ENCODE measurements at places on chromosomes 16 and 17.
A peak's percentile ranks its signal among the peaks of the same experiment; 100 is the strongest.

GRCh38 chr16:50814052-50814451, 72.2 kb downstream of the CYLD start:
- DNase-seq, result no peak

DNA sequence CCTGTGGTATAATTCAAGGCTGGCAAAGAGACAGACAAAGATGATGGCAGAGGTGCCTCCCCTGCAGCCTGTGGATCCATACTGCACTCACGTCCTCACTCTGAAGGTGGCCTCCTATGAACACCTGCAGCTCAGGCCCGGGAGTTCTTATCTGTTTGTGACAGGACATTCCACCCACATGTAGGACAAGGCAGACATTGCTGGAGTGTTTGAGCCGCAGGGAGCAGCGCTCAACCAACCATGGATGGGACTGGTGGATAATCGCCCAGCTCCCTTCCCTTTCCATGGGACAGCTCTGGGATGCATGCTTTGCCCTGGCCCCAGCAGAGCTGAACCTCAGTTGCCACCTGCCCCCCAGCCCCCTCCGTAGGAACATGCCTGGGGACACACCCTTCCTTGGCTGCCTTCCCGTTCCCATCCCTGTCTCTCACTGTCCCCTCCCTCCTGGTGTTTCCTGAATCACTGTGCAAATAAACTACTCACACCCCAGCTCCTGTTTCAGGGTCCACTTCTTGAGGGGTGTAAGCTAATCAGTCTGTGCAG, 22.2 kb downstream of the ITPRIPL2 start:
- DNase-seq, result no peak

DNA sequence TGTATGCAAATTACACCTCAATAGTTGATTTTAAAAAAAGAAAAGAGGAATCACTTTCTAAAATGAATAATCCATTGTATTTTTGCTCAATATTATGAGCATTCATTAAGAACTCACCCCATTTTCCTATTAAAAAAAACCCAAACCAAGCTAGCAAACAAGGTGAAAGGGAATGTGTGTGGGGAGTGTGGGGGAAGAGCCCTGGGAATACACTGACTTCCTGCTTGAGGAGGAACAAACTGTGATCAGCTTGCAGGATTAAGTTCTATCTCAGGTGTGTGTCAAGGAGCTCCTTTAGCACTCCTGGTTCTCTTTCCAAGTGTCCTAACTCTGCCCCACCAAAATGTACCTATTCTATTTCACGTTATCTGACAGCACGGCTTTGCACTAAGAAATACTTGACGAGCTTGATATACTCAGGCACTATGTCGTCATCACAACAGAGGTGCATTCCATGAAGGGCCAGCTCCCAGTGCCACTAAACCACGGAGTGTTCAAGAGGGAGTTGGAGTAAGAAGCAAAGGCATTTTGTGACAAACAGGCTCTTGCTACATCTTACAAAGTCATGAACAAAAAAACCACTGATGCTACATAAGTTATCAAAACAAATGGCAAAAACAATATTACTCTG, 73.2 kb downstream of the MYH10 start:
- no peak for DNase-seq

- no peak for DNase-seq
Observed at GRCh38 chr17:80987941-80988461, 3.6 kb upstream of the CHMP6 start.

- DNase-seq, result no peak
Observed at GRCh38 chr16:57937861-57938260, 33.1 kb downstream of the CNGB1 start.

DNA sequence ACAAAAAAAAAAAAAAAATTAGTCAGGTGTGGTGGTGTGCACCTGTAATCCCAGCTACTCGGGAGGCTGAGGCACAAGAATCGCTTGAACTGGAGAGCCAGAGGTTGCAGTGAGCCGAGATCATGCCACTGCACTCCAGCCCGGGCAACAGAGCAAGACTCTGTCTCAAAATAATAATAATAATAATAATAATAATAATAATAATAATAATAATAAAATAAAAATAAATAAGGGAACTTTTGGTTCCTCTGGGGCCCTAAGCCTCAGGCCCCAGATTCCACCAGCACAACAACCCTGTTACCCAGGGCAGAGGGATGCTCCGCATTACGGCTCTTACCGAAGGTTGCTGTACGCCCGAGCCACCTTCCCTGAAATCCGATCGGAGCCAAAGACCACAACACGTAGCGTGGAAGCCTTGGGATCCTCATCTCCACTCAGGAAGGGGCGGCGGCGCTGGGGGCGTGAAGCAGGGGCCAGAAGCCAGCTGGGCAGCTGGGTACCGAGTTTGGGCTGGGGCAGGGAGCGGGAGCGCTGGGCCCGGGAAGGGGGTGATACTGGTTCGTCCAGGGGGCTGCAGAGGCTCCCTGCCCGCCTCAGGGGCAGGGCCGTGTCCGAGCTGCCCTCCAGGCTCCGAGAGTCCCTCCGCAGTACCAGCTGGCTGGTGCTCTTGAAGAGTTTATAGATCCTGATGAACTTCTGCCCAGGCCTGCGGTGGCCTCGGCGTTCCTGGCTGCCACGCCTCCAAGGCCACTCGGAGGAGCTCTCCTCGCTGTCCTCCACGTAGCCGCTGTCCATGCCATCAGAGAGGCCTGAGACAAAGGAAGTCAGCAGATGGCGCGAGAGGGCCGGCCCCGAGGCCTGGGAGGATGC, 20.6 kb upstream of the PIK3R6 start:
- DNase-seq, result no peak

- DNase-seq, result no peak
Observed at GRCh38 chr17:81842725-81843504, 8.1 kb upstream of the PPP1R27 start.

DNA sequence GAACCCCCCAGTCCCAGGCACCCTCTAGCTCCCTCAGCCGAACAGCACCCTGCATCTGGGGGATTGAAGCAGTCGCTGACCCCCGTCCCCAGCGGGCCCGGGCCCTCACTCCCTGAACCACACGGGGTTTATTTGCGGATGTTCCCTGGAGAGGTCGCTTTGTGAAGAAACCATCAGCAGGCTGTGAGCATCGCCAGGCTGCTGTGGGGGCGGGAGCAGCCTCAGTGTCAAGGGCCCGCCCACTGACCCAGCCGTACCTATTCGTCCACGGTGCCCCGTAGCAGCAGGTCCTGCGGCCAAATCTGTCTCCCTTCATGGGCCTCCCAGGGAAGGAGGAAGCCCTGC, 6.4 kb upstream of the RAB40C start:
- DNase-seq, result no peak

GRCh38 chr16:5062790-5063765, 2.7 kb downstream of the C16orf89 start:
- no peak for DNase-seq

DNA sequence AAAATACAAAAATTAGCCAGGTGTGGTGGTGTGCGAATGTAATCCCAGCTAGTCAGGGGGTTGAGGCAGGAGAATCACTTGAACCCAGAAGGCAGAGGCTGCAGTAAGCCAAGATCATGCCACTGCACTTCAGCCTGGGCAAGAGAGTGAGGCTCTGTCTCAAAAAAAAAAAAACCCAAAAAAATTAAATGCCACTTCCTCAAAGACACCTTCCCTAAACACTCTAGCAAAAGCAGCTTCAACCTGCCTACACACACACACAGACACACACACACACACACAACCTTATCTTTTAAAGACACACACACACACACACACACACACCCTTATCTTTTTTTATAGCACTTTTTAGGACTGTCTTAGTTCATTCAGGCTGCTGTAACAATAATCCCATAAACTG, 201.7 kb upstream of the PSMD7 start:
- DNase-seq, result no peak

- DNase-seq, result no peak
Observed at GRCh38 chr16:78072275-78072674, 27.2 kb upstream of the WWOX start.

DNA sequence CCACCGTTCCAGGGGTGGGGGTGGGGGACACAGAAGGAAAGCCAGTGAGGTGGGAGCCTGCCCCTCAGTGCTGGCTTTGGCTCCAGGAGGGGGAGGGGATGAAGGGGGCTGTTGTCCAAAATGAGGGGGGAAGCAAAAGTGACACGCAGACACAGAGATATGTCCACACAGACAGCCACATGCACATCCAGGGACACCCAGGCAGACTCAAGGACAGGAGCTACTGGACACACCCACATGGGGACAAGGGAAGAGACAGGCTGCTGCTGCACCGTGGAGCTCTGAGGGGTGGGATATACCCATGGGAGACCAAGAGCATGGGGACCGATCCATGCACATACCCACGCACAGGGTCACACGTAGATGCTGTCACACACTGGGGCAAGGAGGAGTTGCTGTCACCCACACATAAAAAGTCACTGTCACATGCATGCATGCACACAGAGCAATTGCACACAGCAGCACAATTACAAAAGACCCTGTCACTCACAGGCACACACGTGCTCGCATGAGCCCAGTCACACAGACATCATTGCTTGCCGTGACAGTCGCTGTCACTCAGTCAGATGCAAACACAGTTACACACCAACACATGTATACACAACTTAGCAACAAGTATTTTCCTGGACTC, 1.3 kb downstream of the THRA start:
- no peak for DNase-seq

GRCh38 chr17:9298135-9298534, 276.8 kb downstream of the NTN1 start:
- no peak for DNase-seq

DNA sequence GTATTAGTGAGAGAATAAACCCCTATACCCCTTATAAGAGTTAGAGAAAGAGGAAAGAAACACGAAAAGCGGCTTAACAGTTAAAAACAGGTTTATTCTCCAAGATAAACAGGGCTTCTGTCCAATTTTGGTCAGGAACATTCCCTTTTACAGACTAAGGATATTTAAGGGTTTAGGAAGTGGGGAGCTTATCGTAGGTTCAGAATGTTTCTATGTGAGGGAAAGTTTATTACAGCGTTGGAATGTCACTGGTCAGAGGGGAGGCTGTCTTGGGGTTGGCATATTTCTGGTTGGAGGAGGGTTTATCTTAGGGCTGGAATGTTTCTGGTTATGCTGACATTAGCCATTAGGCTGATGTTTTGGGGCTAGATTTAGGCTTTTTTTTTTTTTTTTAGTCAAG, 34.1 kb upstream of the WWOX start:
- no peak for DNase-seq

- DNase-seq, result no peak
Observed at GRCh38 chr17:34716291-34716690, 136.9 kb downstream of the TMEM132E start.

DNA sequence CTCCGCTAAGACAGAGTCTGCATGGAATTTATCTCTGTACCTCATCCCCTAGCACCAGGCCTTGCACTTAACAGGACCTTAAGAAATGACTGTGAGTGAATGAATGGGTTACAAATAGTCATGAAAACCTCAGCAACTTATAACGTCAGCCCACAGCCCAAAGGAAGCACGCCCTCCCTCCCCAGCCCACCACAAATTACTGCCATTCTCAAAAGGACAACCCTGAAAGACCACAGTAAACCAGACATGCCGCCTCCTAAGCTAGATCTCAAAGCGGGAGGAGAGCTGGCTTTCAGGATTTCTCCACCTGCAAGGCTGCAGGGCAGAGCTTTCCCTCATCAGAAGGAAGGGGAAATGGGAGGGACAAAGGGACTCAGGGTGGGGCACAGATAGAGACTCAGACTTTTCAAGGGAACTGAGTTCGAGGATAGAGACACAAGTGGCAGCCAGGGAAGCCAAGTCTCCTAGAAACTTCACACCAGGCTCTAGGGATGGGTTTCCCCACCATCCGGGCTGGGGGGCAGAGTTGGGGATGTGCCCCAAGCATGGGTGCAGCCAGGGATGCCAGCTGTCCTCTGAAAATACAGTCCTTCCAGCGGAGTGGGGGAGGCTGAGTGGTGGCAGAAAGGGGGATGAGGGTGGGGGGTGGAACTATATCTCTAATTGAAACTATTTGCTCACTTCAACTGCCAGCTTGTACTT, 56.7 kb downstream of the PLXDC1 start:
- DNase-seq, result no peak

DNA sequence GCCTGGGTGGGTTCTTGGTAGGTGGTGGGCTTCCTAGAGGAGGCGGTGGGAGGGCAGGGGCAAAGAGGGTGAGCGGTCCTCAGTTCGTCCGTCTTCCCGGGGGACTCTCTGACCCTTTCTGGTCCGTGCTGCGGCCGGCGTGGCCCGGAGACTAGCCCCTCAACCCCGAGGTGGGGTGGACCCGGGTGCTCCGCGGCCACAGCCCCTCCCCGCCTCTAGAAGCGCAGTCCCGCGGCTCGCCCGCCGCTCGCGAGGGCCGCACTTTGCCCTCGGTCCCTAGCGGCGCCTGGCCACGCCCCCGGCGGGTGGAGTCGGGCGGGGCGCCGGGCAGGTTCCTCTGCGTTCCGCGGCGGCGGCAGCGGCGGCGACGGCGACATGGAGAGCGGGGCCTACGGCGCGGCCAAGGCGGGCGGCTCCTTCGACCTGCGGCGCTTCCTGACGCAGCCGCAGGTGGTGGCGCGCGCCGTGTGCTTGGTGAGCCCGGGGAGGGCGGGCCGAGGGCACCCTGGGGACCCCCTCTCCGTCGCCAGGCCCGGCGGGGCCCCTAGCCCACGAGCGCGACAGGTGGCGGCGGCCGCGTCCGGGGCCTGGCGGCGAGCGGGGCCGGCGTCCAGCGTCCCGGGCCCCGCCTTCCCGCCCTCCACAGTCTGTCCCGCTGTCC, at the start of gene SYNGR2:
TSS of gene SYNGR2 (plus strand) at position 340 of the 661 bp plus-strand sequence. CDS start at position 376, 36 bp downstream.
- peak; percentile 76 for DNase-seq

DNA sequence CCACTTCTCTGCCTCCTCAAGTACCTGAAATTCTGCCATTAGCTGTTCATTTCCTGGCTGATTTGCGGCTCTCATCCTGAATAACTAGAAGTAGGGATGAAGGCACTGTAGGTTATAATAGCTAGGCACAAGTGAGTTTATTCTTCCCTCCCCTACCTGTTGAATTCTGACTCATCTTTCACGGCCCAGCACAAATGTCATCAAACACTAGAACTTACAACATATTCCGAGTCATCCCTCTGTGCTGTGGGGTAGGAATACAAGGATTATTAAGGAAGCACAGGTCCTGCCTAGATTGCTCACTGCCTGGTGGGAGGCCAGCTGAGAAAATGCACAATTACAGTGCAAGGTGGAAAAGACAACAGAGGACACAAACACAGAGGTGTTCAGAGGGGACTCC, 103.7 kb upstream of the ASIC2 start:
- no peak for DNase-seq
